Activated CD4-positive, alpha-beta T cell treated with anti-CD3 and anti-CD28 coated beads, Interleukin-2, amount 50 U/mL, for 48 hours (primary cell): ENCODE measurements at places on chromosomes 6 and 20.

- DNase-seq, result no peak
These were observed 348.9 kb downstream of the NRN1 start for GRCh38 chr6:5657684-5658430.

- peak; percentile 87 for DNase-seq
These were observed at the start of gene MICA for GRCh38 chr6:31403283-31404060. Gene MICA, plus strand, starts transcription at chr6:31403595. Its CDS starts 38 bp downstream, at chr6:31403633.

DNA sequence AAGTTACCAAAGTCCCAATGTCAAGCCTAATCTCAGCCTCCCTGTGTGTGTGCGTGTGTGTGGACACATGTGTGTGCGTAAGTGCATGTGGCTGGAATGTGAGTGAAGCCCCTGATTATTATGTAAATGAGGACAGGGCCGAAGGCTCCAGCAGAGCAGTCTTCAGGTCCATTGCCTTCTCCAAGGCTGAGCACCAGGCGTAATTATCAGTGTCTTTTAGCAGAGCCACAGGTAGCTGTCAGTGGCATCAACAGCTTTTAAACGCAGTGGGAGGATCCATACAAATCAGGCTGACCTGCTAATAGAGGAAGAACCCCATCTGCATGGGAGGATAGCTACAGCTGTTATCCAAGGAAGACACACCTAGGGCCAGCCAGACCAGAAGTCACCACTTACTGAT is 324.3 kb upstream of the MOCS1 start:
- DNase-seq, result no peak

GRCh38 chr20:37726971-37727956 is 33.4 kb downstream of the CTNNBL1 start:
- DNase-seq, result no peak

GRCh38 chr6:16659466-16660156 is 101.6 kb downstream of the ATXN1 start:
- no peak for DNase-seq
